Hematopoietic multipotent progenitor cell treated with erythropoietin and hydrocortisone succinate and interleukin-3 and kit ligand, for 6 days (in vitro differentiated cells): ENCODE measurements at places on chromosomes 12 and 14.

DNA sequence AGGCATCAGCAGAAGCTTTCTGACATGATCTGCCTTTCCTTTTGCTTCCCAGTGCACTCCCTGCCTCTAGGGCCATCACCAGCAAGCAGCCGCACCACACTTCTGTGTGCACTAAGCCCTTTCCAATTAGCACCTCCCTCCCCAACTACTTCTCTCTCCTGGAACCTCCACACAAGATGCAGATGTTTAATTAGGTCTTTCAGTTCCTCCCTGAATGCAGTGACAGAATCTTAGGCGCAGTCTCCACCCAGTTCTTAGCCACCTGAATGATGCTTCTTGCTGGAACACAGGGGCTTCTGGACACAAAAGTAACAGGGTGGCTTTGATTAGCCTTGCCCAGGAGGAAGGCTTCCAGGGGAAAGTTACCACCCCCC is 32.9 kb downstream of the NIN start:
- no peak for DNase-seq

DNA sequence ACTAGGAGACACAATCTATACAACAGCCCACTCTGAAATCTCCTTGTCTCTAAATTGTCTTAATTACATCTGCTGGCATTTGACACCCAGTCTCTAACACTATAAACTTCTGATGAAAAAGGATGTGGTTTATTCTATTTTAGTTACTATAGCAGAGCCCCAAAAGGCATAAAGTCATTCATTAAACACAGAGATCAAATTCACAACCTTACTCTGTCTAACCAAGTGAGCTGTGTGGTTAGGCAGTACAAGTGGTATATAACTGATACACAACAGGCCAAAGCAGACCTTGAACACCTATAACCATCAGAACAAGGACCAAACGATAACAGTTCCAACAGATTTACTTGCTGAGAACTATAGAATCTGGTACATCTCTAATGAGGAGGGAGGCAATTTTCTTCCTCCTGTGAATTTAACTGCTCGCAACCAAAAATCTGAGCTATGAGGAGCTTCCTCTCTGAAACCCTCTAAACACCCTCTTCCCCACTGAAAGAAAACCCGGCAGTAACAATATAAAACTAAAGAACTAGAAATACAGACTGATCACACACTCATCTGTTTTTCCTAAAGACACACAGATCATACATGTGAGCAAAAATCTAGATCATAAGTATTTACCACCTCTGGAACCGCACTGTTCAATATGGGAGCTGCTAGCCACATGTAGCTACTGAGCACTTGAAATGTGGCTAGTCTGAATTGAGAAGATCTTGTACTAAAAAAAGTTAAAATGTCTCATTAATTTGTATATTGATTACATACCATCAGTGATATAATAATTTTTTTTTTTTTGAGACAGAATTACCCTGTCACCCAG is 17.7 kb downstream of the SPPL3 start:
- no peak for DNase-seq

- no peak for DNase-seq
Observed at GRCh38 chr12:52523824-52524223, 3.6 kb upstream of the KRT5 start.

- no peak for DNase-seq
Observed at GRCh38 chr12:131688131-131688844, 22.6 kb upstream of the SFSWAP start.

- DNase-seq: no peak
Observed at GRCh38 chr14:99352688-99353280, 80.8 kb upstream of the BCL11B start.

DNA sequence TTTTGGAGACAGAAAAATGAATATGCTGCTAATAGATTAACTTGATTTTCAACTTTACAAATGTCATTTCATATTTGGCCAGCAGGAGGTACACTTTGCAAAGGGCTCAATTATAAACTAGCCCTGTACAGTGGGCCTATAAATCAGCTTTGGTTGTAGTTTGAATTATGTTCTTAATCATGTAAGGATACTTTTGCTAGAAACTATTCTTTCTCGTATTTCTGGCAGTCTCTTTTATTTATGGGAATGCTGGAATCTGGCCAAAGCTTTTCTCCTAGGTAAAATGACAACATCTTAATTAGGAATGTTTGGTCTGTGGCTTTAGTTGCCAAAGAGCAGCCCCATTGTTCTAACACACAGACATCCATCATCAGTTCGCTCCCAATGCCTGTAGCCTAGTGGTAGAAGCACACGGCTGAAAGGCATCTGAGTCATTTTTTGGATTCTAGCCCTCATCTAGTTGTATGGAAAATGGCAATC is 1322.3 kb upstream of the SEL1L start:
- DNase-seq: peak; percentile 38

DNA sequence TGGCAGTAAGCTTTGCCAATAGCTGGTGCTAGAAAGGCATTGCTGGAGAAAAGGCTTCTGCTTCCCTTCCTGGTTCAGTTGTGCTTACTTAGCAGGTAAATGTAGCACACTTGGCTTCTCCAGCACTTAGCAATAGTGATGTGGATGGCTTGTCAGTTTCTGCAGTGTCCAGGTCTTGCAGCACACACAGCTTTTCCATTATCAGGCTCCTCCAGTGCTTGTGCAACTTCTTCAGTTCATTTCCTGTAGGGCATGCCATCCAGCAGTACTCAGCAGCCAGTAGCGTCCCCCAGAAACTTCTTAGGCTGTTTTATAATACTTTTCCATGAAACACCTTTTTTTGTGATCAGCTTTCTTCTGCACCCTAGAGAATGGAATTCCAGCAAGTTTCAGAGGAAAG is 154.6 kb downstream of the SLC6A15 start:
- DNase-seq: no peak

DNA sequence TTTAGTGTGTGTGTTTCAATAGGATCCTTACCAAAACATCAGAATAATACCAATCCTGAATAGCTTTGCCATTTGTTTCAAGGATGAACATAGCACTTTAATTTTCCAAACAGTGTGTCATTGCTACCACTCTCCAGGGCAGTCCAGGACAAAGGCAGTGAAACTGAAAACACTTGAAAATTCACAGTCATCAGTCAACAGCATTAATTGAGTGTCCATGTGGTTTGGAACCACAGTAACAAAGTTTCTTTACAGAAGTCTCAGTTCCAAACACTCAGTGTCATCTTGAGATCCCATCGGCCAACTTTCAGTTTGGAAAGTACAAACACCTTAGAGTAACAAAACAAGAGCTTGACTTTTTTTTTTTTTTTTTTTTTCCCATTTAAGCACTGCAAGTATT is 228.4 kb upstream of the SOX5 start:
- DNase-seq: no peak

- DNase-seq: peak; percentile 90
Observed at GRCh38 chr12:124680863-124681778, 113.7 kb upstream of the NCOR2 start.
